IPS-NIHi11 (cell line): ENCODE measurements at places on chromosomes 4 and X.

DNA sequence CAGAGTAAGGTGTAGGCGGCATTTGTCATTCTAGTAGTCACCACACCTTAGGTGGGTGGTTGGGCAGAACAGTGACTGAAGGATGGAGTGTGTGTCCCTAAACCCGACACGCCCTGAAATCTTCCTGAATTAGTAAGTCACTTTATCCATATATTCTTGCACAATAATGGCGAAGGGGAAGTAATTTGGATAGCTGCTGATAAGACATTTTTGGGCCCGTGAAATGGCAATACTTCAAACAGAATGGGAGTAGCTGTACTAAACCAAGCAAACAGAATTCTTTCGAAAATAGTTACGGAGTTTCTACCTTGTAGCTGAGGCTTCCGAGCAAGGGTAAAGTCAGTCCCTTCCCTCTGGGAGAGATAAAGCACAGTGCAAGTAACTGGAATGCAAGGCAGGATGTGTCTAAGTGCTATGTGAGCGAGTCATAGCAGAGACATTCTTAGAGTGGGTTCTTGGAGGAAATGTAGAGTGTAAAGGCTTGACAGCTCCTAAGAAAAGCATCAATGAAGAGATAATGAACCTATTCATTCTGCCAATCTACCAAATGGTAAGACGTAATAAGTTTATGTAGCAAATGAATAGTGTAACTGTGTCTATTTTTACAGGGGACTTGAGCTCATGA lies 72.8 kb downstream of the CLCN5 start:
- no peak for DNase-seq

GRCh38 chr4:47074816-47075215 lies 43.4 kb downstream of the GABRB1 start:
- DNase-seq, result no peak

- DNase-seq, result no peak
Observed at GRCh38 chr4:169275180-169275579, 4.4 kb upstream of the SH3RF1 start.

GRCh38 chr4:141057582-141057981 lies 75.7 kb downstream of the RNF150 start:
- no peak for DNase-seq

DNA sequence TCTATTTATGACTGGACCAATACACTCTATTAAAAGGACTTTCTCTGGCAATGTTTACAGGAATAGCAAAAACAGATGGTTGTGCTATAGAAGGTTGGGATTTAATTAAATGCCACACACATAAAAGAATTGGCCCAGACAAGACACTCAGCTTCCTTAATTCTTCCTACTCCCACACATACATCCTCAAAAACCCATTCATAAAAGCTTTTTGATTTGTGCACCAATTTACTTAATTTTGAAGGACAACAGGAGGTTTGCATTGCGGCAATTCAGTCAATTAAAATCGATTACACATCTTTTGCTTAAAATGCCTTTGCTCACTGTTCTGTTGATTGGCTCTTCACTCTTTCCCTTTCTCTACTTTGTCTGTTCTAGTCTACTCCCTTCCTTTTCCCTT lies 317.1 kb downstream of the CBLL2 start:
- DNase-seq, result no peak

DNA sequence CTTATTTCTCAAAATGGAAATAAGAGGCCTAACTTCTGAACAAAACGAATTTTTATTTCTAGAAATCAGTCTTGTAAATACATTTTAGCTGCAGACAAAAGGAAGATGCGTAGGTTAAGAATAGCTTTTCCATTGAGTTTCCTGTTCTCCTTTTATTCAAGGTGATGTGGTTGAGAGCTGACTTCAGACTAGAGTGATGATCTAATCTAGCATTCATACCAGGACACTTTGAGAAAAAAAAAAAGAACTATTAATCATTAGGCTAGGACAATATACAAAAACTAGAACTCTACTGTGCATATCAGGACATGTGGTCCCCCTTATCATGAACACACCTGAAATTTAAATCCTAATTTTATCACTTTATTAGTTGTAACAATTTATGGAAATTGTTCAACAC lies 884.5 kb upstream of the EPHA5 start:
- DNase-seq, result no peak

GRCh38 chrX:112081781-112082652 lies 559 bp downstream of the TRPC5 start:
- peak; percentile 28 for DNase-seq

DNA sequence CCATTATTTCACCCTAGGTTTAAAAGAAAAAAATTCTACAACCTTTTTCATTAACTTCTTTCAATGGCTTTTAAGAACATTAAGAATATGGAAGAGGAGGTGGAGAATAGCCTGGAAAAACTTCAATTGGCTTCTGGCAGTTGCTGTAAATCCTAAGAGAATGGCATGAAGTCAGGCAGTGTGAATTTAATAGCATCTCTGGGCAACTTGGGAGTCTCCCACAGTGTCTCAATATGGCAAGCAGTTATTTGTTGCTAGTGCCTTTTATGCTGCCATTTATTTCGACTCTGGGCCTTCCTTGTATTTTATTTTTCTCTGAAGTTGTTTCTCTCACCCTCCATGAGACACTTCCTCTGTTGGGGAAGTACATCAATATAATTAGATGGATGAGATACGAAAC lies 322.1 kb downstream of the CBLL2 start:
- no peak for DNase-seq

- peak; percentile 25 for DNase-seq
Observed at GRCh38 chr4:90419124-90419711, 292.0 kb downstream of the CCSER1 start.

GRCh38 chr4:56505269-56506130 lies at the start of gene ARL9:
TSS of gene ARL9 (plus strand) at chr4:56505791. CDS start at chr4:56505863, 72 bp downstream.
- peak; percentile 79 for DNase-seq

DNA sequence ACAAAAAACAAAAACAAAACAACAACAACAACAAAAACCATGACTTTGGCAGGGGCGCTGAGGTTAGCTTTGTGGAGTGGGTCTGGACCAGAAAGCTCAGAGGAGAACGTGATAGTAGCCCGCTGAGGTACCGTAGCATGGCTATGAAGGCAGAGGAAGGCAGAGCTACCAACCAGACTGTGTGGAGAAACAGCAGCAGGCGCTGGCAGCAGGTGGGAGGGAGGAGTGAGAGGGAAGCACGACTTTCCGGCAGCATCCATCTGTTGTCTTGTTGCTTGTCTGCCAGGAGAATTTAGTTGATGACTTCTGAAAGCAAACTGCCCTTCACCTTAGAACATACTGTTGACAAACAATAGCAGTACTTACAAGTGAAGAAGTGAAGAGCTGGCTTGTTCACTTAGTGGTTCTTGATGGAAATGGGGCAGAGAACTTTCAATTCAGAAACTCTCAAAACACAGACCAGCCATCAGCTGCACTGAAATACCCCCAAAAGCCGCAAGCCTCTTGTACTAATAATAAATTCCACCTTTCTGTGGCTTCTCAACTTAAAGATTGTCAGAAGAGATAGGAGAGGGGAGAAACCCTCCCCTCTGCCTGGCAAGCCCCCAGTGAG lies 447.2 kb downstream of the SLITRK2 start:
- no peak for DNase-seq

DNA sequence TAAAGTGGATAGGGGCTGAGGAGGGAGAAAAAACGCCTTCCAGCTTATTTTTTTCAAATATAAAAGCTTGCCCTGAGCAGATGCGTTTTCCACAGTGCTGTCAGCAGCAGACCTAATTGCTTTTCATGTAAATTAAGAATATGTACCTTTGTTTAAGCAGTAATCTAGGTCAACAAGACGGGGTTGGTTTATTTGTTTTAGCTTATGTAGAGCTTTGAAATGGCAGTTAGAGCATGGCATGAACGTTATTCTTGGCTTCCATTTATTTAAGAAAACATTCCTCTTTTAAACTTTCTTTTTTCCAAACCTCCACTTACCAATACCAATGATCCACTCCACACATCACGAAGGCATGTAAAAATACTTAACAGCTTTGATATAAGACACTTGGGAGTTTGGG lies 220.3 kb upstream of the TENM3 start:
- DNase-seq, result no peak

GRCh38 chrX:115268421-115268820 lies 21.1 kb upstream of the LUZP4 start:
- DNase-seq, result peak; percentile 15

DNA sequence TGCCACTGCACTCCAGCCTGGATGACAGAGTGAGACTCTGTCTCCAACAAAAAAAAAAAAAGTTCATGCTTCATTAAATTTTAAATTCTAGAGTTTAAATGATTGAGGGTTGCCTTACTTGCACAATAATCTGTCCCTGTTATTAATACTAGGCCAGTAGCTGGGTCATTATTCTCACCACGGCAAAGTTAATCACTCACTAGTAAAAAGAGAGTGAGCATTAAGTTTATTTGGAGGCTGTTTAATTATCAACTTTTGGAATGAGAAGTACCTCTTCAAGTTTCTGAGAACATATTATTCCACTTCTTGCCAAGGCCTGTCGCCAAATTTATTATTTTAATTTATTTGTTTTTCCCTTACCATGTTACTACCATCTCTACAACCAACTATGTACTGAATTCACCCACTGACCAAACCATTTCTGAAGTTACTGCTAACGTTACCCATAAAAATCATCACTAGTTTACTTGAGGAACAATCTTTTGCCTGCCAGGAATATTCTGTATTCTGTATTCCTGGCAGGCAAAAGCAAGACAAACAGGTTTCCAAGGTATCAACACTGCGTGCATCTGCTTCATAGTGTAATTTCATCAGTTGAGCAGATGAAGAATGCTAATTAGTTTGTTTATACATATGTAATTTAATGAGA lies 26.5 kb downstream of the GUCY1A1 start:
- DNase-seq, result no peak

GRCh38 chrX:142861557-142861956 lies 164.2 kb upstream of the SPANXN4 start:
- no peak for DNase-seq

DNA sequence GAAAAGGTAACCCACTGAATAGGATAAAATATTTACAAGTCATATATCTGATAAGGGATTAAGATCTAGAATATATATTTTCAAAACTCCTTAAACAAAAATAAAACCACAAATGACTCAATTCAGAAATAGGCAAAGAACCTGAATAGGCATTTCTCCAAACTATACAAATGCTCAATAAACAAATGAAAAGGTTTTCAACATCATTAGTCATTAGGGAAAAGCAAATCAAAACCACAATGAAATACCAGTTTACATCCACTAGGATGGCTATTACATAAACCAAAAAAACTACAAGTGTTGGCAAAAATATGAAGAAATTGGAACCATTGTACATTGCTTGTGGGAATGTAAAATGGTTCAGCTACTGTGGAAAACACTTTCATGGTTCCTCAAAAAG lies 167.0 kb upstream of the GALNT7 start:
- no peak for DNase-seq

GRCh38 chr4:15004739-15005301 lies 2.5 kb downstream of the CPEB2 start:
- peak; percentile 53 for DNase-seq

DNA sequence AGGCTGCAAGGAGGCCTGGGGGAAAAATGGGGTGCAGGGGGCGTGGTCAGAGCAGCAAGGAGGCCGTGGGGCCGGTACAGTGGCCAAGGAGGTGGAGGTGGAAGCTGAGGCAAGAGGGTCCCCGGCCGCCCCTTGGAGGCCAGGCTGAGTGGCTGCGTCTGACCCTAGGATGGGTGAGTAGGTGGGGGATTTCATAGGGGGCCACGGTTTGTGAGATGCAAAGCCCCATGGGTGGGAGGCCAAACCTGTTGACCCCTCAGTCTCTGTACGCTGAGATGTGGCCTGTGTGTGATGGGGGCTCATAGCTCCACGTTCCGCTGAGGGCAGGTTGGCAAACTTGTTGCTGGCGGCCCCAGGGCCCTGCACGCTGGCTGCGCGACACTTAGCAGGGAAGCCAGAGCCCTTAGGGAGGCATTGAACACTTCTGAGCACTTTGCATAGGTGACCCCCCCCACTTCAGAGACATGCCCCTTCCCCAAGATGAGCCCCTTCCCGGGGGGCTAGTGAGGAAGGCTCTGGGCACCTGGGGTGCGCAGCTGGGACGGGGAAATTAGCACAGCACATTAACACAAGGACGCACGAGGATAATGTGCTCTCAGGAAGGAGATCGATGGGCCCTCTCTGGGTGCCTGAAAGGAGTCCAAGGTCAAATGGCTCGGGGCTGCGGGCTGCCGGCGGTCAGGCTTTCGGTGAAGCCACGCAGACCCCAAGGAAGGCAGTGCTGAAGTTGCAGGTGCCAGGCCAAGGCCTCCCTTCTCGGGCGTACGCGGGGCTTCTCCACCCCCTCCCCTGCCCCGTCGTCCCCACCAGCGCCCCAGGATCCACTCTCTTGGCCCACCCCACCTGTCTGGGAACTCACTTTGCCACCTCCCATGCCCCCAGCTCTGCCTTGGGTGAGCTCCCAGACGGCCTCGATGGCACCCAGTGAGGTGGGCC lies 107.4 kb downstream of the HMX1 start:
- DNase-seq, result no peak

DNA sequence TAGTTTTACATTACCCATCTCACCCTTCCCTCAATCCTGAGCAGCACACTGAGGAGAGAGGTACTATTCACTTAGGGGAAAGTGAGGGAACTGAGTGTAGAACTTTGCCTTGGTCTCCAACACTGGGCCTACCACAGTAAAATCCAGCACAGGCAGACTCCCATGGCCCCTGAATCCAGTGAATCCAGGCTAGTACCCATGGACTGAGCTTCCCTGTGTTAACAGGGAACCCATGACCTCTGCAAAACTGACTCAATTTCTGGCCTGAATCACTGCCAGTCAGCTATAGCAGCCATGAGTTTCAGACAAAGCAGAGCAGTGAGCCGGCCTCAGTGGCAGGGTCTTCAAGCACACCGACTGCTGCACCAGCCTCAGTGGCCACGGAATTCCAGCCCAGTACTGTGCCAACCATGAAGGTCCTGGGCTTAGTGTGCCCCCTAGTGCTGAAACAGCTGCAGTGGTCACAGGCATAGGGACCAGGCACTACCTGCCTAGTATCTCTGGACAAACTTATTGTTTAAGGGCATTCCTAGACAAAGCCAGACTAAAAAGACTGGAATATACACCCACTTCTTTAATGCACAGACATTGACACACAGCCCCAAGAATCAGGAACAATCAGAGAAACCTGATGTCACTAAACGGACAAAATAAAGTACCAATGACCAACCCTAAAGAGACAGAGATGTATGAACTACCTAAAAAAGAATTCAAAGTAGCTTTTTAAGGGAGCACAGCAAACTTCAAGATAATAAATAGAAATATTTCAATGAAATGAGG lies 127.4 kb upstream of the RPL34 start:
- DNase-seq, result peak; percentile 69

- DNase-seq, result no peak
Observed at GRCh38 chr4:3201718-3202702, 46.9 kb upstream of the MSANTD1 start.

DNA sequence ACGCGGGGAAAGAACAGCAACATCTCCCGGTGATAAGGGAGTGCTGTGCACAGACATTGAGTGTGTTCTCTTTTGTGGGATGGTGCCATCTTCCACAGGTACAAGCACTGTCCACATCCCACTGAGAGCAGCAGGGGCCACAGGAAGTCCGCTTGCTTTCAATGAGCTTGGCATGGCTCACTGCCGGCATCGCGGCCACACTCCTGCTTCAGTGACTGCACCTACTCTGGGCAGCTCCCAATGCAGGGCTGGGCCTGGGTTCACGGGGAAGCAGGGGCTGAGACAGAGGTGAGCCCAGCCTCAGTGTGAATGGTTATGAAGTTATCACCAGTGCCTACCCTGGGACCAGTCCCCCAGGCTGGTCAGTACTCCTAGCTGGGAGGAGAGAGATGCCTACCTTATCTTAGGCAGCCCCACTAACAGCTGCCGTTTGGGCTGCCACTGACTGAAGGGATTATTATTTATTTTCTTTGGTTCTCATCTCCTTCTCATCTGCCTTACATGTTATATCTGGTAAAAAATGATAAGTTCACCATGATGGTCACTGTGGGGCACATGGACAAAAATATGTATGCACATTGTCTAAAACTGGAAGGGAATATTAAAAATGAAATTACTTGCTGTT lies 99.2 kb downstream of the MGST2 start:
- DNase-seq, result no peak
